Forelimb muscle (tissue), 1 donor: ENCODE measurements at places on chromosomes 7 and 10.

GRCh38 chr10:118035354-118036005 is 11.3 kb downstream of the RAB11FIP2 start:
- DNase-seq: no peak

- no peak for DNase-seq
Observed at GRCh38 chr7:80078159-80078731, 56.4 kb upstream of the GNAI1 start.

DNA sequence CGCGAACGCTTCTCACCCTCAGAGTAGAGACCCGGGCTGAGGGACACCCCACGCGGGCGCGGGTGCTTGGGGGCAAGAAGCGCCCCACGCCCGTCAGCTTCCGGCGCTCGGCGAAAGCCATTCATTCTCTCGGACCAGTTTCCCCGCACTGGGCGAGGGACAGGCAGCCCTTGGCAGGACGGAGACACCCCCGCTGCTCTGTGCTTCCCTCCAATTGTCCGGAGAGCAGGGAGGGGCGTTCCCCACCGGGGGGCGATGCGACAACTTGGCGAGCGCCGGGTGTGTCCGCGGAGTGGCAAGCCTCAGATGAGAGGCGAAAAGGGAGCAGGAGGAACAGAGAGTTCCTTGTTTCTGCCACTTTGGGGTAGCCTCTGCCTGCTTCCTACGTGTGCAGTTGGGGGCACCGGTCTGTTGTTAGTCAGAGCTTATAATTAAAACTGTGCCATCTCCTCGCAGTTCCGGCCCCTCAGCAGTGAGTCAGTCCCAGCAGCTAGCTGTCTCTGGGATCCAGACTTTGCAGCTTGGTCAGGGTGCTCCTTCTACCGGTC is 1.7 kb downstream of the GPR158 start:
- no peak for DNase-seq

DNA sequence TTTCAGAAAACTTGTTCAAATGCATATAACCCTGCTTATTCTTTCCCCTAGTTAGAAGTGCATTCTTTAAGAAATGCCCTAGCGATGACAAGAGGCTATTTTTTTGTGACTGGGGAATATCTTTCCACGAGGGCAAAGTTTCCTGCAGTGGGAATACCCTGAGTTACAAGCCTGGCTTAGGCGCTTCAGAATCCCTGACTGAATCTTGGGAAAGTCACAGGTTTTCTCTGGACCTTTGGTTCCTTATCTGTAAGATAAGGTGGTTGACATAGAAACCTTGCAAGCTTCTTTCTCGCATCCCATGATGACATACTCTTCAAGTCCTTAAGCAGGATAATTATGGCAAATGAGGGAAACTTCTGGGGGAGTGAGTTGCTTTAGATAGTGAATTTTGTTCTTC is 80.5 kb upstream of the FZD8 start:
- no peak for DNase-seq

DNA sequence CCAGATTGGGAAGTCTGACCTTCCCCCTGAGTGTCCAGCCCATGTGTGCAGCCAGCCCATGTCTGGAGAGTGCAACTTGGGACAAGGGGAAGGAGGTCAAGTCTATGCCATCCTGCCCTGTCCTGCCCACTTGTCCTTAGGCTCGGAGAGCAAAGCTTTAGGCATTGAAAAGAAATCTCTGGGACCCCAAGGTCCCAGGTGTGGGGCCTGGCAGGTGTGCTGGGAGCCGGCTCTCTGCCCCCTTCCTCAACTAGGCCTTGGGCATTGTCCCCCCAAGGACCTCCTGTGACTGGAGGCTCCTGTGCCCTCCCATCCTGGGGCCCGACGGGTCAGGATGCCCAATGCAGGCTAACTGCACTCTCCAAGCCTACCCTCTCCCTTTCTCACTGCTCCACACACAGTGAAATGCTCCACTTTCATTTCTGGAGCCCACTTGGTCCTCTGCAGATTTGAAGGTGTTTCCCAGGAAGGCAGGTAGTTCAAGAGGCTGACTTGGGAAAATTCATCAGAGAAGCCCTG is 124.7 kb downstream of the PTPN20 start:
- DNase-seq: no peak
